ENCODE measurements at places on chromosomes 5 and 9. TPM values are rescaled to one million over a fixed set of nuclear protein-coding genes. Genes with fewer than 3 reads are reported as not detected.

Gene NFIB
- 3.7 TPM for total RNA-seq

Gene SH3PXD2B
- total RNA-seq, result 89.1 TPM

Gene MEIKIN
- not detected for total RNA-seq

Gene EGFL7
- 14.1 TPM for total RNA-seq

Gene PCDHA1
- total RNA-seq, result 0.07 TPM

DNA sequence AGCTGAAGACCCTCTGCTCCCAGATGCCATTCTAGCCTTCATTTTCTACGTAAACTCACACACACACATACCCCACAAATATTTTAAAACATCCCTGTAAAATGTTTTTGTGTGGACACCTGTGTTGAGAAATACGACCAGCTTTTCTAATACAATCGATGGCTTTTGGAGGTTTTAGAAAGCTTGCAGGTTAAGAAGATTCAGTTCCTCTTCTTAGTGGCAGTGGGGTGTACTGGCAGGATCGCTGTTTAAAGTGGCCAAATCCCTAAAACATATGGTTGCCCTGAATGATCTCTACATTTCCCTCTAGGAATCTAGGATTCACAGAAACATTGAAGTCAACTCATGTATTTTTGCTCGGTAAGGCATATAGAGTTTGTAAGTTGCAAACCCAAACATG lies 236.3 kb downstream of the NSG2 start:
- DNase-seq, result no peak

GRCh38 chr9:121610638-121610953 lies 40.8 kb upstream of the DAB2IP start:
- DNase-seq, result no peak

DNA sequence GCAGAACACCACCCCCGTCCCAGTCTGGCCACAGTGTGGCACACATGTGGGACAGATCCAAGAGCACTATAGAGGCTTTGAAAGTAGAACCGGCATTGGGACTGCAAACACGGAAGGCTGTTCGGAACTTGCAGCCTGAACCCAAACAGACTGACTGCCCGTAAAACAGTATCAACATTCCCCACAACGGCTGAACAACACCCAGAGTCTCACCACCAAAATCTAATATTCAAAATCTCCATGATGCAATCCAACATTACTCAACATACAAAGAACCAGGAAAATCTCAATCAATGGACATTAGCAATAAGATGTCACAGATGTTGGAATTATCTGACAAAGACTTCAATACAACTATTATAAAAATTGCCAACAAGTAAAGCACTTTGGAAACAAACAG lies 82.3 kb downstream of the ROR2 start:
- no peak for DNase-seq

GRCh38 chr5:101160002-101160401 lies 256.9 kb upstream of the ST8SIA4 start:
- DNase-seq, result no peak

GRCh38 chr5:13303445-13303844 lies 641.0 kb downstream of the DNAH5 start:
- DNase-seq, result no peak

DNA sequence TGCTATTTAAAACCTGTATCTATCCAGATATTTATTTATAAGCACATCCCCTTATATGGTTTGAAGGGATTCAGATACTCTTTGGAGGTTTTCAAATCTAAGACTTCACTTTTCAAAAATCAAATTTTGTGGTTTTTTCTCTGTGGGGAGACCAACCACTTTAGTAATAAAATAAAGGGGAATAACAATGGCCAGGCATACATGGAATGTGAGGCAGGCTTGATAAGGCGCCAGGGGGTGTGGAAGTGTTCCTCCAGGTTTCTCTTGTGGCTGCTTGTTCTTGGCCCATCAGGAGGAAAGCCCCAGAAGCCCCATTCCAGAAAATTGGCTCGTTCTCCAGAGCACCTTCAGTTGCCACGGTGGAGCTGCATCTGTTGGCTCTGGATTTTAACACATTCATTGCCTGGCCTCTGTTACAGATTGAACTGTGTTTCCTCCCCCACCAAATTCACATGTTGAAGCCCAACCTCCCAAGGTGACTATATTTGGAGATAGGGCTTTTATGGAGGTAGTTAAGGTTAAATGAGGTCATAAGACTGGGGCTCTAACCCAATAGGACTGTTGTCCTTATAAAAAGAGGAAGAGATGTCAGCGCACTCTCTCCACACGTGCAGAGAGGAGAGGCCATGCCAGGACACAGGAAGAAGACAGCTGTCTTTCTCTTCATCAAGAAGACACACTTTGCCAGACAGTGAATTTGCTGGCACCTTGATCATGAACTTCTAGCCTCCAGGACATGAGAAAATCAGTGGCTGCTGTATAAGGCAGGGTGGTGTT lies 195.9 kb downstream of the TMEM38B start:
- no peak for DNase-seq

- no peak for DNase-seq
Measured at GRCh38 chr5:79173626-79174025, 62.0 kb downstream of the BHMT start.

DNA sequence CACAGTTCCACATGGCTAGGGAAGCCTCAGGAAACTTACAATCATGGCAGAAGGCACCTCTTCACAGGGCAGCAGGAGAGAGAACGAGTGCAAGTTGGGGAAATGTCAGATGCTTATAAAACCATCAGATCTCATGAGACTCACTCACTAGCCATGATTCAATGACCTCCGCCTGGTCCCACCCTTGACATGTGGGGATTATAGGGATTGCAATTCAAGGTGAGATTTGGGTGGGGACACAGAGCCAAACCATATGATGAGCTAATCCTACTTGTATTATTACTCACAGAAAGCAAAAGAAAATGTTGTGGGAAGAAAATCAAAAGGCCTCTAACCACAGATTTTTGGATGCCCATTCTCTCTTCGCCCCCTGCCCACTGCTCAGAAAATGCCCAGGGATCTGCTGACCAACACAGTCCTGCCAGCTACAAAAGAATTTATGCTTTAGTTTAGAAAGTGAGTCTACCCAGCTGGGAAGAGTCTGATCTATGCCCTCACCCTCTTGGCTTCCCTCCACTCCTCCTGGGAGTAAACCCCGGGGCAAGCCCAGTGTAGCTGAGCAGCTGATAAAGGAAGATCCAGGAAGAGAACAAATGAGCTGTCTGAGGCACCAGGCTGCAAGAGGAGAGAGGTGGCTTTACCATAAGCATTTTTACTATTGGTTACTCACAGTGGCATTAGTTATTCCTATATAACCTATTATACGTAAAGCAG lies 53.1 kb downstream of the RNF130 start:
- DNase-seq, result no peak

GRCh38 chr5:157475432-157475831 lies 15.4 kb downstream of the NIPAL4 start:
- DNase-seq, result no peak

DNA sequence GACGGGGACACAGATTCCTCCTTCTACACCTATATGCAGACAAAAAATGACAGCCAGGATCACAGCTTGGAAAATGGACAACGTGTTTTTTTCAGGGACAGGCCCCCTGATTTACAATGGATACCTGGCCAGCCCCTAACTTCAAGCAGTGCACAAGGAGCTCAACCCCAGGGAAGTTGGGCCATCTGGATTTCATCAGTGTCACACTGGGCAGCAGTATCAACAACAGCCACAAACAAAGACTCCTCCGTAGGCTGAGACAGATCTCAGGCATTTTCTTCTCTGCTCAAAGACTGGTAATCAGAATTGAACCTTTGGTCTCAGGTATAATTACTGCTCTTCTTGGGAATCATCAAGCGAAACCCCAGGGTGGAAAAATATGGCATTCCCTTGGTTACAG lies 374.0 kb downstream of the ZNF608 start:
- no peak for DNase-seq

DNA sequence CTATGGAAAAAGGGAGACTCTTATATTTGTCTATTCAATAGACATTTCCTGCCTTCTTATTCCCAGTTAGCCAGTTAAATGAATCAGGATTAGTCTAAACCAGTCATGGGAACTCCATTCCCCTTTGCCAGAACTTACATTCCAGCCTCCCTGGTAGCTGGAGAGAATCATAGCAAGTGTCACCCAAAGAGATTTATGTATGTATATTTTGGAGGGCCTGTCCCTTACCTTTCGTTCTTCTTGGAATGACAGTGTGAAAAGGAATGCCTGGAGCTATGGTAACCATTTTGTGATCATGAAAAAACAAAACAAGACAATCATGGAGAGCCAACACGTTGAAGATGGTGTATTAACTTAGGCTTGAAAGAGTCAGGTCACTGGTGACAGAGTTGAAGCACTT lies 627.7 kb downstream of the CCDC171 start:
- no peak for DNase-seq

GRCh38 chr5:139951296-139951924 lies 91.7 kb downstream of the NRG2 start:
- no peak for DNase-seq

- no peak for DNase-seq
Measured at GRCh38 chr9:81827616-81828296, 100.5 kb upstream of the SPATA31D4 start.

GRCh38 chr5:79509244-79509885 lies 4.6 kb downstream of the HOMER1 start:
- DNase-seq, result no peak

DNA sequence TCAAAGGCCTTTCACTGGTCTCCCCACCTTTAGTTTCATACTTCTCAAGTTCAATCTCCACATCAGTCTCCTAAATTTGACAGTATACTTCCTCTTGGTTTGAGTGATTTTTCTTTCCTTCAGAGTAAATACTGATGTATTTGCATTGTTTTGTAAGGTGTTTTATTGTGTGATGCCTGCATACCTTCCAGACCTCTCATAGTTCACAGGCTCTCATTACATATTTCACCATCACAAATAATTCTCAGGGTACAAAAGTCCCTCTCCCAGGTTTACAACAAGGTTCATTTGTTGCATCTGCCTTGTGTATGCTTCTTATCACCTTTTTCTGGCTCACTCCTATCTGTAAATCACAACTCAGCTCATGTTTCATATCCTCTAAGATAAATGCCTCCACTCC lies 22.2 kb upstream of the TUSC1 start:
- no peak for DNase-seq
